Activated gamma-delta T cell treated with Interleukin-2 at 50 U/mL for 16 hours (primary cell): ENCODE measurements at places on chromosomes 2 and 18.

DNA sequence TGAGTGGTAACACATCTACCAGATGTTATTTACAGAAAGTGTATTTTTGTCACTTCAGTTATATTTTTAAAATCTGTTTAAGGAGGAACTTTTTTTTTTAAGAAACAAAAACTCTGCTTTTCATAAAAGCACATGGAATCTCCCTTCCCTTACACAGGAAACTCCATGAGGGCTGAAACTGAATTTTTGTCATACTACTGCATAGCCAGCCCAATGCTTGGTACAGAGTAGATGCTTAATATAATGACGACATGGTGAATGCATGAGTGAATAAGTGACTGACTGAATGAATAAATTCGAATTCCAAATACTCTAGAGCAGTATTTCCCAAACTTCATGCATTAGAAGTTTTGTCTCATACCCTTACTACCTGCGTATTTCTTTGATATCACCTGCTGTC is 86.5 kb downstream of the ROCK2 start:
- no peak for DNase-seq

GRCh38 chr2:32235315-32235714 is 29.4 kb downstream of the NLRC4 start:
- no peak for DNase-seq

- no peak for DNase-seq
Observed at GRCh38 chr18:76983613-76984051, 149.0 kb downstream of the MBP start.

GRCh38 chr2:7289697-7290096 is 372.5 kb downstream of the RNF144A start:
- DNase-seq: no peak

- no peak for DNase-seq
Observed at GRCh38 chr2:234378440-234378839, 118.4 kb downstream of the ARL4C start.

- DNase-seq: no peak
Observed at GRCh38 chr2:181788897-181789555, 102.5 kb upstream of the ITPRID2 start.

- no peak for DNase-seq
Observed at GRCh38 chr2:236092714-236093113, 75.5 kb downstream of the GBX2 start.
